Inflammatory macrophage (primary cell): ENCODE measurements at places on chromosomes 7 and 10.
A peak's percentile ranks its signal among the peaks of the same experiment; 100 is the strongest.

DNA sequence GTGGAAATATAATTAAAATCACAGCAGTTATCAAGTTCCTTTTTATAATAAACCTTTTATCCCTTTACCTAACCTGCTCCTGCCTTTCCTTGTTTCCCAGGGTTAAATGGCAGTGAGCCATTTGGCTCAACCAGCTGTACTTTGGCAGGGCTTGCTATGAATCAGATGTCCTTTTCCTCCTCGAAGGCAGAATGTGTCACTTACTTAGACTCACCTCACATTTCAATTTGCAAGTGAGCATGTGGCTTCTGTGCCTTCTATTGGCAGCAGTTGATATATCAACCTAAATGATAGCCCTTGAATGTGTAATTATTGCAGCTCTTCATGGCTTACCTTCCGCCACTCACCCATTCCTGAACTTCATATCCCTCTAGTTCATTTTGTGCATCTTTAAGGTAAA lies 301.7 kb downstream of the CSTF2T start:
- DNase-seq, result no peak

- DNase-seq, result no peak
Measured at GRCh38 chr10:110327262-110327914, 22.7 kb upstream of the SMNDC1 start.

- DNase-seq, result peak; percentile 94
Measured at GRCh38 chr10:50431133-50431532, 179.8 kb upstream of the ASAH2 start.

- DNase-seq, result no peak
Measured at GRCh38 chr10:101566333-101567164, 21.5 kb downstream of the POLL start.

DNA sequence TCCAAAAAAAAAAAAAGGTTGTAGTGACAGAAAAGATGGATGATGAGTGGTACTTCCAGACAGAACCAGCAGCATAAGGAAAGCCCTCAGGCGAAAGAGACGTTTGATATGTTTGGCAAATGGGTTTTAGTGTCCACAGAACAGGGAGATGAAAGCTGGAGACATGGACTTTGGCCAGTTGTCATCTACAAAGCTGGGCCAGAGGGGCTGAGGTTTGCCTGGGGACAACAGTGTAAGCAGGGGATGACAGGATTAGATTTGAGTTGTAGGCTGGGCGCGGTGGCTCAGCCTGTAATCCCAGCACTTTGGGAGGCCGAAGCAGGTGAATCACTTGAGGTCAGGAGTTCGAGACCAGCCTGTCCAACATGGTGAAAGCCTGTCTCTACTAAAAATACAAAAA lies 47.8 kb upstream of the ELN start:
- no peak for DNase-seq

- DNase-seq, result no peak
Measured at GRCh38 chr10:14507176-14507575, 176.5 kb upstream of the FRMD4A start.

DNA sequence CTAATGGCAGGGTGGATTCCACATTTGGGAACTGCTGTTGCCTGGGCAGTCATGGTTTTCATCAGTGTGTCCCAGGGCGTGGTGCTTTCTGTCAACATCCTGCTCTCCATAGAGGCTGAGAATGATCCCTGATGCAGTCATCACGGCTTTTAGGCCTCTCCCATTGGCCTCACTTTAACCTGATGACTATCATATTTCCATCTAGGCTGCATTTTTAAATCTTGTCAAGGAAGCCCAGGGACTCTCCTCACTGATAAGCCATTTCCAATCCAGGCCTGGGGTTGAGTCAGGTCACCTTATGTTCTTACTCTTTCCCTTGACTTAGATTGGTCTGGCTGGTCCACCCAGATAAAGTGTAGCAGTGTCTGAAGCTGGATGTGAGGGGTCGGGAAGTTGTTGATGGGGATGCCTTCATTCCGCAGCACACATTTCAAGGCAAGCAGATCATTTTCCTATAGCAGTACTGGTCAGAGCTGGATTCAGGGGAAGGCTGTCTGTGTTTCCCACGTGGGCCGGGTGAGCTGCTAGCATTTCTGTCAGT lies 177.0 kb downstream of the AUTS2 start:
- DNase-seq, result no peak

DNA sequence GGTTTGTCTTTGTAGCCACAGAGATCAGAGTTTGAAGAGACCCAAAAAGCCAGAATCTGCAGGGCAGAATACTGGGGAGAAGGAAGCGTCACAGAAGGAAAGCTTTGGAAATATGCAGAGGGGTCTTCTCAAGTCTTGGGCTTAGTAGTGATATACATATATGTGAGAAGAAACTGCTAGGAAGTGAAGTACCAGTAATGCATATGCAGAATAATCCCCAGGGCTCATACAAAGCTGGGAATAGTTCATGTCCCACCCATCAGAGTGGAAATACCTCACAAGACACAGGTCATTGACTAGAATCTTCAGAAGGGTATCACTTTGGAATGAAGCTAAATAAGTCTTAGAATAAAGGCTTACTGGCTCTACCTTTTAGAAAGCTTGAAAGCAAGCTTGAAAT lies 39.6 kb downstream of the C10orf71 start:
- no peak for DNase-seq

- DNase-seq, result no peak
Measured at GRCh38 chr7:108340856-108341411, 115.3 kb downstream of the NRCAM start.

DNA sequence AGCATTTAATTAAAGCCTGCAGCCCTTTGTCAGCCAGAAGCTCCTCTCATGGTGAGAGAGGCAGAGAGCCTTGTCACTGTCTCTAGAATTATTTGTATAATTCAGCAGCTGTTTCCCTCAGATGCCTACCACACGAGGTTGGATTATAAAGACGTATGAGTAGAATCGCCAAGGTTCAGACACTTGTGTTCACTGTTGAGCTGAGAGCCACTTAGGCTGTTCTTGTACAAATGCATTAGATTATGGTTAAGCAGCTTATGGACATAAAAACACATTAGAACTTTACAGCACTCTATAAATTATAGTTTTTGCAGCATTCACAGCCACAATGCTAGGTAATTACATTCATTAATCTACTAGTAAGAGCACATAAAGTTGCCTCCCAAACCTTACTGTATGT lies 282.6 kb downstream of the AUTS2 start:
- no peak for DNase-seq

DNA sequence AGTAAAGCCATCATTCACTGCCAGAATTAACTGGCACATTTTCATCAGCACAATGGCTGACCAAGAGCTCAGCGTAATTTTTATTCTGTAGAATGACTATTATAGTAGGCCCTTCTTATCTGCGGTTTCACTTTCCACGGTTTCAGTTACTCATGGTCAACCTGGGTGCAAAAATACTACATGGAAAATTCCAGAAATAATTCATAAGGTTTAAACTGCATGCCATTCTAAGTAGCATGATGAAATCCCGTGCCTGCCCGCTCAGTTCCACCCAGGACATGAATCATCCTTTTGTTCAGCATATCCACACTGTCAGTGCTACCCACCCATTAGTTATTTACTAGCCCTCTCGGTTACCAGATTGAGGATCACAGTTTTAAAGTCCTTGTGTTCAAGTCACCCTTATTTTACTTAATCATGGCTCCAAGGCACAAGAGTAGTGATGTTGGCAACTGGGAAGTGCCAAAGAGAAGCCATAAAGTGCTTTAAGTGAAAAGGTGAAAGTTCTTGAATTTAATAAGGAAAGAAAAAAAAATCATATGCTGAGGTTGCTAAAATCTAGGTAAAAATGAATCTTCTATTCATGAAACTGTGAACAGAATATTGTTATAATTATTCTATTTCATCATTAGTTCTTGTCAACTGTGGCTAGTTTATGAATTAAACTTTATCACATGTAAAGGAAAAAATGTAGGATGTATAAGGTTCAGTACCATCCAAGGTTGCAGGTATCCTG lies 204.9 kb downstream of the DOCK4 start:
- DNase-seq, result peak; percentile 51

DNA sequence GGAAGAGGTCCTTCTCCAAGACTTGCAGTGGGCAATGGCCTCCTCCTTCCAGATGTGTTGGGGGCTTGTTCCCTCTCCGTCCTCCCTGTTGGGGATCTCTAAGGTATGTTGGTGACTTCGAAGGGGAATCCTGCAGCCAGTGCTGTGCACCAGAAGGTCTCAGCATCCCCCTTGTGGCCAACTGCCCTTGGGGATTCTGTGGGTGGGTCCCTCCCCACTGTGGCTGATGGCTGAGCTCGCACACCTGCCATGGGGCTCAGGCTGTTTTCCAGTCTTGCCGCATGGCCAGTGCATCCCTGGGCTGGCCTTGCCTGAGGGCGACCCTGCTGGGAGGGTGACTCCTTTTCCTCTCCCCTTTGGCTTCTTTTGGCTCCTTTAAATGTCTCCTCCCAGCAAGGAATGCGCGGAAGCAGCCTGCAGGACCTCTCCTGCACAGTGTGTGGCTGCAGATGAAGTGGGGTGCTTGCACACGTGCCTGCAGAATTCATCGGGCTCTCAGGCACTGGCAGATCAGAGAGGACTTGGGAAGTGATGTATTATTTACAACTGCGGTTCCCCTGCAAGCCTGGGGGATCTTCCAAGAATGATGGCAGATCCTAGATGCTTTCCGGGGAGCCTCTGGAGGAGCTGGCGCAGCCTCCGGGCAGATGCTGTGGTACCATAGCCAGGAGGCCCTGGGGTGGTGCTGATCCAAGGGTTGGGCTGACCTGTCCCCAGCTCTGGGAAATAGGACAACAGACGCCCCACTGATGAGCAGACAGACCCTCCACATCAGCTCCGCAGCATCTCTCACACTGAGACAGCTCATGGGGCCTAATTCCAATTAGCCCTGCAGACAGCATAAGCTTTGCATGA lies 410.0 kb downstream of the TCERG1L start:
- DNase-seq, result no peak

GRCh38 chr10:45235798-45236220 lies 79.6 kb downstream of the OR13A1 start:
- peak; percentile 16 for DNase-seq

DNA sequence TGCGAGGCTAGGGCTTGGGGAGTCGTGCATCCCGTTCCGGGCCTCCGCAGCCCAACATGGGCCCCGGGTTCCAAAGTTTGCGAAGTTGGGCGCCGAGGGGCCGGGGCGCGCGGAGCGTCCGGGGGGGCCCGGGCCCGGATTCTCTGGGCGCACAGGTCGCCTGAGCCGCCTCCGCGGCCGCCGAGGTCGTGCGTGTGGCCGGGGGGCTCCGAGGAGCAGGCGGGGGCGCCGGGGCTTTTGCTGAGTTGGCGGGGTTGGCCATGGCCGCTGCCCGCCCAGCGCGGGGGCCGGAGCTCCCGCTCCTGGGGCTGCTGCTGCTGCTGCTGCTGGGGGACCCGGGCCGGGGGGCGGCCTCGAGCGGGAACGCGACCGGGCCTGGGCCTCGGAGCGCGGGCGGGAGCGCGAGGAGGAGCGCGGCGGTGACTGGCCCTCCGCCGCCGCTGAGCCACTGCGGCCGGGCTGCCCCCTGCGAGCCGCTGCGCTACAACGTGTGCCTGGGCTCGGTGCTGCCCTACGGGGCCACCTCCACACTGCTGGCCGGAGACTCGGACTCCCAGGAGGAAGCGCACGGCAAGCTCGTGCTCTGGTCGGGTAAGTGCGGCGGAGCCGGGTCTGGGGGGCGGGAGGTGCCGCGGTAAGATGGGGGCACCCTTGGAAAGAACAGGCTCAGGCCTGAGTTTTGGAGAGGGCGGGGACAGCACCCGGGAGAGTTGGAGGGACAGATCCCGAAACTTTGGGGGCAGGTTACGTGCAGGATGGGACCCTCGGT lies 643 bp downstream of the SMO start:
- no peak for DNase-seq

GRCh38 chr7:64614812-64615211 lies 51.1 kb upstream of the ZNF107 start:
- DNase-seq, result no peak

DNA sequence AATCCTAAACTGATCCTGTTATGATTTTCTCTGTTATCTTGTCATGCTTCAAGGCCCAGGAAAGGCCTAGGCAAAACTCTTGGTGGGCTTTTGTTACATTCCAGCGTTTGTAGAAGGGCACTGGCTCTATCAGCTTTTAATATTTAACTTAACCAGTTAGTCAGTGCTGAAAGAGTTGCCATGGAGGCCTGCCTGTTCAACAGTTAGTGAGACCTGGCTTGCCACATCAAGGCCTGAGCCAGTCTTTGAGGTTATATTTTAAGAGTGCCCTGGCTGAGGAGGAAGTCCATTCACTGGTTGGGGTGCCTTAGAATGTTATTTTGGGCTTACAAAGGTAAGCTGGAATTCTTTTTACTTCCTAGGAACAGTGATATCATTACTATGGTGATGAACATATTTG lies 144.1 kb upstream of the NRG3 start:
- DNase-seq, result no peak
